OCI-M1 (cell line): ENCODE measurements at places on chromosomes 6 and 20.

GRCh38 chr6:158714706-158715105, 64.9 kb downstream of the SYTL3 start:
- no peak for DNase-seq

- no peak for DNase-seq
Observed at GRCh38 chr20:38418509-38419204, 16.5 kb downstream of the SNHG17 start.

DNA sequence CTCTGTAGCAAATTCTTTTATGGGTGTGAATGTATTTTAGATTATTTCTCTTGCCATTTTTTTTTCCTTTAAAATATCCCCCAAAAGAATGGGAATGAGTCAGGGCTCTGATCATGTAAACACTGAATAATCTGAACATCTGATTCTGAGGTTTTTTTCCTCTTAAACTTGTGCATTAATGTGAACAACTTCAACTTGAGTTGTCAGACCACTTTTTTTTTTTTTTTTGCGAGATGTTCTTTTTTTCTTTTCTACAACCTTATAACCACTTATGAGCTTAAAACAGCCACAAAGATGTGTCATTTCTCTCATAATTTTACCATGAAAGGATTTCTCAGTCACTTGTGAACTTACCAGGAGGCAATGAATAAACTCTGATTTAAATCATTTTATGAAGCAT, 85.3 kb downstream of the TBC1D7 start:
- no peak for DNase-seq

DNA sequence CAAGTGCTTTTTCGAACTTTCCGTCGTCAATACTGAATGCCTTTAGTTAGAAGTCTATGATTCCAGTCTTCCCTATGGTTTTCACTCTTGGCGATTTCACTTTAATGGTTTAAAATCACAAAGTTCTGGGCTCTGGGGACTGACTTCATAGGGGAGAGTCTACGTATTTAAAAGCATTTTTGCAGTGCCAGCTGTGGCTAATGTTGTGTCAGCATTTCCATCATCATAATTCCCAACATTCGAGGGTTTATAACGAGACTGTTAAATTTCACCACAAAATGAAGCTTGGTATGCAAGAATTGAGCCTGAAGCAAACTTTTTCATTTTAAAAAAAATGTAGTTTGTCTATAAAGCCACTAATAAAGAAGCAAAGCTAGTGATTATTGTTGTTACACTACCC, 242.7 kb downstream of the SOX4 start:
- no peak for DNase-seq

GRCh38 chr6:19995575-19996257, 158.5 kb downstream of the ID4 start:
- DNase-seq: peak; percentile 33

DNA sequence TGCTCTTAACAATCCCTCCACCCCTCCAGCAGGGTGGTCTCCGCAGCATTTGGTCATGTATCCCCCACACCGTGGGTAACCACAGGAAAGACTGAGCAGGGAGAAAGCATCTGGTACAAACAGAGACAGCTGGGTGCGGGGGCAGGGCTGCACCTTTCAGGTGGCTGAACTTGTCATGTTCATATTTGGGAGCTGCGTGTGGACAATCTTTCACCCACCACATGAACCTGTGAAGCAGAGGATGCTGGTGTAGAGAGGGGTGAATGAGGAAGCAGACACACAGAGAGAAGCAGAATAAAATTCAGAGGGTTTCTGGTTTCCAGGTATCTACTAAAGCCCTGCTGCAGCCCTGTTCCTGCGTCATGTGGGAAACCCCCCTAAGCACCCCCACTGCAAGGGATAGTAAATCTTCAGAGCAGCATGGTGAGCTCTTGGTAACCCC, 8.9 kb downstream of the GFOD1 start:
- no peak for DNase-seq

DNA sequence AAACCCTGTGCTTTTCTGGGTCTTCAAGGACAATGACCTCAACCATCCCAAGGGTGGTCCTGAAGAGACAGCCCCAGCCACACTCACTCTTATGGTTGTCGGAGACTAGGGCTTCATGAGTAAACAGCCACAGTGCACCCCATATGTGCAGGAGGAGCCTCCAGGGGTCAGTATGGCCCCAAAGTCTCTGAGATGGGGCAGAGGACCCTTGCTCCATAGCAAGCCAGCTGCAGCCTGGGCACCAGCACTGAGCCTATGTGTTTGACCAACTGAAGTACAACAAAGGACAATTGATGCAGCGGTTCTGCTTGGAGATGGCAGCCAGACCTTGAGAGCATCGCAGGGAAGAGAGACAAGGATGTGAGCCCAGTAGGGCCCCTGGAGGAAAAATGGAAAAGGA, 112.2 kb downstream of the LRFN2 start:
- DNase-seq: no peak

GRCh38 chr6:153484056-153484455, 353.0 kb upstream of the RGS17 start:
- DNase-seq: no peak
